HFF-Myc (cell line): ENCODE measurements at places on chromosomes 16 and 17.

GRCh38 chr17:33628500-33629346 is 335.6 kb upstream of the ASIC2 start:
- no peak for DNase-seq

DNA sequence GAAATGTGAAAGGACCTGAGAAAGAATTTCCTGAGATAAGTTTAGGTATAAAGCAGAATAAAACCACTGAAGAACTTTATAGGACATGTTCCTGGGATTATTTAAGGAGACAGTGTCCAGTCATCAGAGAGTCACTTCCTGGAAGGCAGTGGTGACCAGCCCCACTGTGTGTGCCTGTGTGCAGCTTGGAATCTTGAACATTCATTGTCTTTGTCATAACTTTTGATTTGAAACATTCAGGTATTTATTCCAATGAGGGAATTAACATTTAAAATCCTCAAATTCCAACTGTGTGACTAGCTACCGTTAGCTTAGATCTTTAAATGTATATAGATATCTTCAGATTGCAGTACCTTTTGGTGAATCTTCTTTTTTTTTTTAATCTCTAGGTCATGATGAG is 61.7 kb upstream of the MRC2 start:
- DNase-seq: no peak

DNA sequence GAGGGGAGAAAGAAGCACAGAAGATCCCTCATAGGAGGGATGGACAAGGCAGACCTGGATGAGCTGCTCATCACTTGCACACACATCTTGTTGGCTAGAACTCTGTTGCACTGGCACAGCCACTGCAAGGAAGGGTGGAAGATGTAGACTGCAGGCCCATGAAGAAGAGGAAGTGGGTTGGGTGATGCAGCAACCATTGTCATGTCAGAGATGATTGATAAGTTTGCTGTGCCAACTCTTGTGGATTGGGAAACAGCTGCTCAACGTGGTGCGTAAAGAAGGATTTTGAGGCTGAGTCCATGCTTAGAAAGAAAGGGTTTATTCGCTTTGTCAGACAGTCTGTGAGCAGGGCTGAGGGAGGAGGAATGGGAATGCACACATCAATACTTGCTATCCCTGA is 161.4 kb upstream of the MPHOSPH6 start:
- DNase-seq: no peak

DNA sequence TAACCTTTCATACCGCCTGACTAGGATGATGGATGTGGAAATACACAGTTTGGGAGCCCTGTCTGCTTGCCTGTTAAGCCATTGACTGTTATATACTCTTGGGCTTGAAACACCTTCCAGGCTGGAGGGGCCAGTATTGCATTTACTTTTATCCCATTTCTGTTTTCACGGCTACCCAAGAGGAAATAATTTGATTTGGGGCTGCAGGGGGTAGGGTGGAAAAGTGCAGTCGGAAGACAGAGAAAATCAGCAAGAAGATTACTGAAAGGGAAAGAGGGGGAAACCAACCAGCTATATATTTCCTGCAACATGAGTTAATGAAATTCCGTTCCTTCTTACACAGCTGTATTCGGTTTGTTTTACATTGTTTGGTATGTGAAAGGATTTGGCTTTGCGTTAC is 202.5 kb downstream of the CDH13 start:
- DNase-seq: no peak

DNA sequence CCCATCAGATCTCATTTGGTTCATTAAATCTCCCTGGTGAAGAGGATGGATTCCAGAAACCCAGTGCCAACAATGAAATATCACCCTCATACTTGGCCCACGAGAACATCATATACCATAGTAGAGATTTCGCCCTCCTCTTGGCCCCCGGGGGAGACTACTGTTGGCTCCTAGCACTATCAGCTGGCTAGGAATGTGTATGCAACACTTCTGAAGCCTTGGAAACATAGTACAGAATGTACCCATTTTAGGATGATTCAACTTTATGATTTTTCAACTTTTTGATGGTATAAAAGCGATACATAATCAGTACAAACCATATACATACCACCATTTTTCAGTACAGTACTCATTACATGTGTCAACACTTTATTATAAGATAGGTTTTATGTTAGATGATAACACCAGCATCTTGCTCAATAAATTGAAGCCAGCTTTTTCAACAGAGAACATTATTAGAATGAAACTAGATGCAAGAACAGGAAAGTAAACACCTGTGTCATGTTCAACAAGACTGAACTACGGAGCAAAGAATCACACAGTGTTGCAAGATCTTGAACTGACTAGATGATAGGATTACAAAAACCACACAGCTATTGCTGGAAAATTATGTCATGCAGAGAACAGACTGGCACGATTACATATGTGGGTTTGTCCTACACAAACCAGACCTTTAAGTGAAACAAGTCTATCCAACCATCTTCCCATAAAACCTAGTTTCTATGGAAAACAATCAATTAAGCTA is 17.2 kb downstream of the RSL1D1 start:
- DNase-seq: no peak

GRCh38 chr17:49996495-49997300 is 1.7 kb upstream of the DLX3 start:
- no peak for DNase-seq

GRCh38 chr17:19270704-19271611 is 33.8 kb downstream of the EPN2 start:
- DNase-seq: no peak

- DNase-seq: no peak
Measured at GRCh38 chr16:4746215-4746614, 11.9 kb downstream of the DNAAF8 start.

- peak; percentile 73 for DNase-seq
Measured at GRCh38 chr16:58499615-58500351, at the start of gene NDRG4. Gene NDRG4, plus strand, starts transcription at chr16:58500143. Its CDS starts 106 bp downstream, at chr16:58500249.

DNA sequence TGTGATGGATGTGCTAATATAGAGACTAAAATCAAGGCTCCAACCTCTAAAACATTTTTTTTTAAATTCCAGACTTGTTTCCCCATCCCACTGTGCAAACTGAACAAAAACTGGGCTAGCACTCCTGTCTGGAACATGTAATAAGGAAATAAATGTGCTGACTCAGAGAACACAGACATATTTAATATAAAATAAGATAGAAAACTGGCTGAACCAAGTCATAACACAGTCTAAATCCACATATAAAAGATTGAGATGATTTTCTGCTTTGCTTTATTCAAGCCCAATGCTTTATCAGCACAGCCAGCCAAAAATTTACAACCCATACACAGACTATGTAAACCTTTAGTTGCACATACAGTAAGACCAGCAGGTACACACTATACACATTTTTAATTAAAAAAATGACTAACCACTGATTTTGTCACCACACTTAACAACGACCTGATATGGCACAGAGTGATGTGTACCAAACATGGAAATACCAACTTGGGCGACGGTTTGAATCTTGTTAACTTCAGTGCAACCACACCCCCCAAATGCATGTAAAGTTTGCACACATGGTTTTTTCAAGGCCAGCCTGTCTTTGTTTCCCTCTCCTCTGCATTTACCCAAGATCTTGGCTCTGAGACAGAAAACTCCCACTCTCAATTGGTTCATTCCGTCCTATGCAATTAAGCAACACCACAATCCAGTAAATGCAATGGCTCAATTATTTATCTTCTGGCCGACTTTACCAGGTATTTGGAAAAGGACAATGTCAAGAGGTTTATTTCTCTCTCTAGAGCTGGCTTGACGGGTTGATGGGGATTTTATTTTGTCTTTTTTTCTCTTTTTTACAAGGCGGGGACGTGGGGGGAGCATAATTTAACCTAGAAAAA is 1.2 kb downstream of the STAT3 start:
- no peak for DNase-seq

- no peak for DNase-seq
Measured at GRCh38 chr16:23694644-23695373, 16.1 kb downstream of the PLK1 start.

GRCh38 chr16:84090211-84090610 is 26.5 kb downstream of the MBTPS1 start:
- no peak for DNase-seq

GRCh38 chr17:52647411-52647810 is 488.9 kb upstream of the CA10 start:
- no peak for DNase-seq

DNA sequence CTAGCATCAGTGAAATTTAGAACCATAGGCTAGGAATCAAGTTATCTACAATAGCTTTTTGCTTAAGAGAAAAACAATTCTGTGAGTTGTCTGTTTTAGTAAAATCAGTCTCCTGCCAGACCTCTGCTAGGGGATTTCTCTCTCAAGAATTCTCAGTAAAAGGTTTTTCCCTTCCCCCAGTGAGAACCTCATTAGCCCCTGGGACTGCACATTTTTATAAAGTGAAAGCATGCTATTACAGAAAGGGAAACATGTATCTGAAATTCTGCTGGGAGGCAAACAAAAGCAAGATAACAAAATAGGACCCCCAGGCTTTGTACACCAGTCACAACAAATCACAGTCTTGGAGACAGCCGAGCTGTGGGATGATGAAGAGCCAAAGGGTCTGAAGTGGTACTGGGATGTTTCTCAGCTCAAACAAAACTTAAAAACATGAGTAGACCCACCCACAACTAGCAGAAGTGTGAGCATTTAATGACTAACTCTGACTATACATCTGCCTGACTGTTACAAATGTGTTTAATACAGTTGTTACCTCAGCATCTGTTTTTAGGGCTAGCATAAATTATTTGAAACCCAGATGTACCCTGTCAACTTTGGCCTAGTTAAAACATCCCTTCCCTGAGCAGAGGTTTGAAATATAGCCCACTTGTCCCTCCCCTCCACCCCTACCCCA is 20.0 kb upstream of the GLG1 start:
- DNase-seq: no peak

DNA sequence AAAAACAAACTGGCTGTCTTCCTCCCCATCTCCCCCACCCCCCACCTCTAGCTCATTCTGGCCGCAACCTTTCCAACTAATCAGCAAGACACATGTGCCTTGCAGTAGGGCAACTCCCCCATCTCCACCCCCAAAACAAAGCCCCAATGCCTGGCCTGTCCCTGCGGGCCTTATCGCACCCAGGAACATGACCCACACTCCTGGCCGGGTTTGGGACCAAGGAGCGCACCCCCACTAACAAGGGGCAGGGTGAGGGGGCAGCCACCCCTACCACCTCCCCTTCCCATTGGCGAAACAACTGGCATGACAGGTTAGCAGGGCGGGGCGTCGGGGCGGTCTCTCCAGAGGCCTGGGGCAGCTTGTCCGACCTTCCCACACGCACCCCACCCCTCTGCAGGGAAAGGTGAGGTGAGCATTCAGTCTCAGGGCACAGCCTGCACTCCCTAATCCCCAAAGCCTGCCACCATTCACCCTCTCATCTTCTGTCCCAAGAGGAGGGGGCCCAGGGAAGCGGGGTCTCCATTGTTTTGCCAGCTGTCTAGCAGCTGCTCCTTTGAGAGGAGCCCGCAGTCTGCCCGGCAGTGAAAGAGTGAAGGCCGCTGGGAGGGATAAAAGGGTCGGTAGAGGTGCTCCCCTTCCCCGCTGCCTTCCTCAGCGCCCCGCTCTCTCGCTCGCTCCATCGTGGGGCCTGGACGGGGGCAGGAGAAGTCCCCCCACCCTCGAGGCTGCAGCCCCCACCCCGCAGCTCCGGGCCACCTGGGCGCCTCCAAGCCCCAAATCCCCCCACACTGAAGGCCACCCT is 765 bp downstream of the MYO18A start:
- DNase-seq: no peak

GRCh38 chr17:10021272-10021984 is 116.4 kb upstream of the RCVRN start:
- DNase-seq: no peak

- no peak for DNase-seq
Measured at GRCh38 chr17:77109764-77110359, 30.9 kb upstream of the SEC14L1 start.

- no peak for DNase-seq
Measured at GRCh38 chr17:34307110-34307509, 12.1 kb upstream of the CCL8 start.

- no peak for DNase-seq
Measured at GRCh38 chr17:63934183-63935112, 2.3 kb upstream of the CD79B start.

DNA sequence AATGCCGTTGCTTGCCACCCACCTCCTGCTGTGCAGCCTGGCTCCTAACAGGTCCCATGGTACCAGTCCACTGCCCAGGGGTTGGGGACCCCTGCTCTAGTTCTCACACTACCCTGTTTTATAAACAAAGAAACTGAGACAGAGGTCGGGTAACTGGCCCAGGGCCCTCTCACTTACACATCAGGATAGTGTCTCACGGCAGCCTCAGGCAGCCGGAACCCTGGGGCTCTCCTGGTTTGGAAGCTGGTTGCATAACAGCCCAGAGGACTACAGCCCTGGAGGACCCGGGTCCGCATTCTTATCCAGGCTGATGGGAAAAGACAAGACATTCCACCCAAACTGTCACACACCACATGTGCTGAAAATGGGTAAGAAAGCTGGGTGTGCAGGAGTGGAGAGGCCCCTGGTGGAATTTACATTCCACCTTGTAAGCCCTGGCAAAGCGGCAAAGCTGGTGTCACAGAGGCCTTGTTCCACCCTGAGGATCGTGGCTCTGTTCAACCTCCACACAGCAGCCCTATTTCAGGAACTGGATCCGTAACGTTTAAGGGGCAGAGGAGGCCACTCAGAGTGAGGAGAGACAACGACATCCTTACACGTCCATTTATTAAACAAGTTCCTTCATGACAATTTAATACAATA is 9.8 kb downstream of the CMTM3 start:
- no peak for DNase-seq

GRCh38 chr16:47229053-47230050 is 85.6 kb upstream of the NETO2 start:
- no peak for DNase-seq

DNA sequence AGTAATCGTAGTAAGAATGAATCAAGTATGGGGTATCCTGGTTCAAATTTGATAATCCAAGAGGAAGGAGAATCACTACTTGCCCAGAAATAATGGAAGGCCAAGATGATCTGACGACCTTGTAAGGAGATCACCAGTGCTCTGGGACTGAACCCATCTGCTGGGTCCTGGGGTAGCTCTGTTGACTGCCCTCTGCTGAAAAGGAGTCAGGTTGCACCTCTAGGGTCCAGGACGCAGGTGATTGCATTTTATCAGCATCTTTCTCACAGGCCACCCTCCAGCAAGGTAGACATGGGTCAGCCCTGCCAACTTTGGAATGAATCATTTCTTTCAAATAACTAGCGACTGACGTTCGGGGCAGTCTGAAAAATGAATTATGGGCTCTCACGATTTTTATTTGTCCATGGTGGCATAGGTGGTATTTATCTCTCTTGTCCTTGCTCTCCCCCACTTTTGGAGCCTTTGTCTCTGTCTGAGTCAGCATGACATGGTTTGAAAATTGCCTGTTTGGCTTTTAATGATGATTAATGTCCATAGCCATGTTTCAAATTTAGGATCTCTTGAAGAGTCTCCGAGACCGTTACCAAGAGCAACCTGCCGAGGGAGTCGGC is 163.7 kb downstream of the MSI2 start:
- no peak for DNase-seq
